Adrenal gland (tissue), 19 donors: ENCODE measurements at places on chromosomes 11 and 22. TPM values are rescaled to one million over a fixed set of nuclear protein-coding genes. Genes with fewer than 3 reads are reported as not detected.

The YAP1 gene
- total RNA-seq = 113 TPM

The AP2A2 gene
- 15.3 TPM for total RNA-seq

DNA sequence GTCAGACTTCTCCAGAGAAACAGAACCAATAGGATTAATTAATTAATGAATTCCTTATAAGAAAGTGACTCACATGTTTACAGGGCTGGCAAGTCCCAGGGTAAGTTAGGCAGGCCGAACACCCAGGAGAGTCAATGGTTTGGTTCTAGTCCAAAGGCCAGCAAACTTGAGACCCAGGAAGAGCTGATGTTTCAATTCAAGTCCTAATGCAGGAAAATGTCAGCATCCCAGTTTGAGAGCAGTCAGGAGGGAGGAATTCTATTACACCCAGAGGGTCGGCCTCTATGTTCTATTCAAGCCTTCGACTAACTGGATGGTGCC lies 466.0 kb downstream of the INSC start:
- H3K27me3 ChIP-seq = no peaks in the 10 kb centered on the region
- no peak overlapping the region for H3K4me3 ChIP-seq
- DNase-seq = no peak
- no peaks in the 10 kb centered on the region for H3K36me3 ChIP-seq
- H3K27ac ChIP-seq = no peak overlapping the region
- H3K4me1 ChIP-seq = no peaks in the 10 kb centered on the region

GRCh38 chr11:69078930-69079605 lies 30.3 kb downstream of the TPCN2 start:
- no peak for DNase-seq
- H3K4me3 ChIP-seq = no peak overlapping the region
- H3K27me3 ChIP-seq = no peaks in the 10 kb centered on the region
